ENCODE measurements at places on chromosomes 7 and 10. TPM values are rescaled to one million over a fixed set of nuclear protein-coding genes. Genes with fewer than 3 reads are reported as not detected.

- peaks cover 8% of the 10 kb centered on the region for H3K36me3 ChIP-seq
- no peak overlapping the region for H3K27ac ChIP-seq
- peaks cover 14% of the 10 kb centered on the region for H3K4me1 ChIP-seq
- no peak for DNase-seq
These were observed 1.1 kb downstream of the ADRA2A start for GRCh38 chr10:111077785-111078504.

DNA sequence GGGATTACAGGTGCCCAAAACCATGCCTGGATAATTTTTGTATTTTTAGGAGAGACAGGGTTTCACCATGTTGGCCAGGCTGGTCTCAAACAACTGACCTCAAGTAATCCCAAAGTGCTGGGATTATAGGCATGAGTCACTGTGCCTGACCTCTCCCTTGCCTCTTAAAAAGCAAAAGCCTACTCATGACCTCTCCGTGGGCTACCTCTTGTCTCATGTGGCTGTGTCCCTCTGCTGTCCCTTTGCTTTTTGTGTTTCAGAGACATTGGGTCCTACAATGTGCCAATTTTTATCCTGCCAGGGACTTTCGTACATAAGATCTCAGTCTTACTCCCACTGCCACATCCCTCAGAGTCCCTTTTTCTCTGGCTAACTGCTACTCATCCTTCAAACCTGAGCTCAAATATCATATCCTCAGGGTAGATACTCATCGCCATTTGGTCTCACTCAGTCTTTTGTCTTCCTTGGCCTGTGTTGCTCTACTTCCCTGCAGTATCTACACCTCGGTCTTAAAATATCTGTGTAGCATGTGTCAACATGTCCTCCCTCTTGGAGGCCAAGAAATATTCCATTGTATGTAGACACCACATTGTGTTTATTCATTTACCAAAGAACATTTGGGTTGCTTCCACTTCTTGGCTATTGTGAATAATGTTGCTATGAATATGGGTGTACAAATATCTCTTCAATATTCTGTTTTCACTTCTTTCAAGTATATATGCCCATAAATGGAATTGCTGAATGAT lies 465.0 kb upstream of the KLF6 start:
- DNase-seq = no peak
- H3K4me1 ChIP-seq = peaks cover 7% of the 10 kb centered on the region
- H3K4me3 ChIP-seq = no peak overlapping the region
- H3K27ac ChIP-seq = no peak overlapping the region
- no peaks in the 10 kb centered on the region for H3K27me3 ChIP-seq

DNA sequence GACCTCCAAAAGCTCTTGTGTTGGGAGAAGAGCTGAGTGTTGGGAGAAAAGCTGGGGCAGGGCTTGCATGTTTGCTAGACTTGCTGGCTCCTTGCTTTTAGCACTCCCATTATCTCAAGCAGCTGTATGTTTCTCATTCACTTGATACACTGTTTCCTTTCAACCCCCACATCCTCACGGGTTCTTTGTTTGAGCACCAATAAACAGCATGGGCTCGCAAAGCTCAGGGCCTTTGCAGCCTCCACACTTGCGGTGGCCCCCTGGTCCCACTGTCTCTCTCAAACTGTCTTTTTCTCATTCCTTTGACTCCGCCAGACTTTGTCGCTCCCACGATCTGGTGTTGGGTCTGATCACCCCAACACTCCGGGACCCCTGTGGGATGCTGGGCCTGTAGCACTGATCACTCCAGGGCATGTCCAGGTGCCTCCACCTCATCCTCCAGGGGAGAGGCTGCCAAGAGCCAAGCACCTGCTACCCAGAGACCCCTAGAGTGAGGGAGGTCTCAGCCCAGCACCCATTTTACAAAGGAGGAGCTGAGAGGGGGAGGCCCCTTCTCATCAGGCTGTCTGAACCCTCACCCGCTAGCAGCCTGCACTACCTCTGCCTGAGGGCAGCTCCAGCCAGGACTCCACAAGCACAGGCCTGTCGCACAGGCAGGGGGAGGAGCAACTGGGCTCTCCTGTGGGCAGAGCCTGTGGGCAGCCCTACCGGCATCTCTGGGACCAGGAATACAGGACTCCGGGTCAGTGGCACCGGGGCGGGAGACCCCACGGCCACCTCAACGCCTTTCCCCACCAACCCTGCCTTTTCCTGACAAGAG lies 49.1 kb upstream of the MSMB start:
- no peak for DNase-seq
- no peaks in the 10 kb centered on the region for H3K36me3 ChIP-seq
- H3K27ac ChIP-seq = peak overlapping the region; percentile 59
- no peak overlapping the region for H3K4me3 ChIP-seq
- peaks cover 16% of the 10 kb centered on the region for H3K4me1 ChIP-seq
- peaks cover 2% of the 10 kb centered on the region for H3K27me3 ChIP-seq

GDF2 gene
- not detected for total RNA-seq

DNA sequence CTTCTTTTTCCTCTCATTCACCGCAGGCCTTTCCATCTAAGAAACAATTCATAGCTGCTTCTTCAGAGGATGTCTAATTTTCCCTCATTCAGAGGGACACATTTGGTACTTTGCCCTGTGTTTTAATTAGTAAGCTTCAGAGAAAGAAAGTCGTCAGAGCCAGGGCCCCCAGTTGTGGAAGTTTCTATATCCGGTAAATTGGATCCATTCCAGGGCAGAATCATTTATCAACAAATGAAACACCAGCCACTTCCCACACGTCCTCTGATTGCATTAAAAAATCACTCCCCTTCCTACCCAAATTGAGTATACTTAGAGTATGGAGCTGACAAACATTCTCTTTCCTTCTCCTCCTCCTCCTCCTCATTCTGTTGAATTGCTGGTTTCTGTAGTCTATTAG lies 205.8 kb upstream of the HDAC9 start:
- peaks cover 5% of the 10 kb centered on the region for H3K27me3 ChIP-seq
- DNase-seq = no peak
- H3K36me3 ChIP-seq = no peaks in the 10 kb centered on the region
- no peak overlapping the region for H3K4me3 ChIP-seq
- H3K27ac ChIP-seq = no peak overlapping the region

MNX1 gene
- total RNA-seq = 14.9 TPM

- no peak overlapping the region for H3K4me3 ChIP-seq
- peaks cover 29% of the 10 kb centered on the region for H3K4me1 ChIP-seq
- peaks cover 18% of the 10 kb centered on the region for H3K36me3 ChIP-seq
- H3K27me3 ChIP-seq = no peaks in the 10 kb centered on the region
- H3K27ac ChIP-seq = no peak overlapping the region
- no peak for DNase-seq
These were observed 5.2 kb downstream of the OPTN start for GRCh38 chr10:13105184-13105583.

ANKRD30A gene
- not detected for total RNA-seq

DNA sequence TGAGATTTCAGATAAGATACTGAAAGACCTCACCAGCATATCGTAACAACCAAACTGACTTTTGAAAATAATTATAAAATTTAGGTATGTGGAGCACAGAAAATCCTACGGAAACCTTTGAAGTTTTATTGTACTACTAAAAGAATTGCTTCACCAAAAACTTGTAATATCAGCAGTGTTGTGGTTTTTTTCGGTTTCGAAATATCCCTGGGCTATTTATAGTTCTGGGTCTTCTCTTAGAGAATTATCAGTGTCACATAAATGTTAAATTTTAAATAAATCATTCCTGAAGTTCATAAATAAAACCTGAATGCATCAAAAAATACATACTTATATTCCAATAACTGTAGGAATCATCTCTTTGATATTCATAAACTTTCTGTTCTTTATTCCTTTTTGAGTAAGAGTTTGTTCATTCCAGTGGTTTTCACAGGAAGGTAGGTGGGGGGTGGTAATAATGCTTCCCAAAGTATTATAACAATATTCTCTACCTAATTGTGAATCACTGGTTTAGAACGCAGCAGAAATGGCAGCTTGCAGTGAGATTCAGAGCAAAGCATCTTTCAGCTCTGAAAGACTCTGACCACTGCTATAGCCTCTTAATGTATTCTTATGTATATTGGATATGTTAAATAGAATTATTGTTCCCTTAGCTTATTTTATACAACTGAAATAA lies 60.2 kb downstream of the ZNF277 start:
- DNase-seq = no peak
- no peak overlapping the region for H3K4me3 ChIP-seq
- H3K4me1 ChIP-seq = peaks cover 11% of the 10 kb centered on the region
- no peaks in the 10 kb centered on the region for H3K27me3 ChIP-seq
- H3K27ac ChIP-seq = no peak overlapping the region
- no peaks in the 10 kb centered on the region for H3K36me3 ChIP-seq

RBP3 gene
- total RNA-seq = not detected

DNA sequence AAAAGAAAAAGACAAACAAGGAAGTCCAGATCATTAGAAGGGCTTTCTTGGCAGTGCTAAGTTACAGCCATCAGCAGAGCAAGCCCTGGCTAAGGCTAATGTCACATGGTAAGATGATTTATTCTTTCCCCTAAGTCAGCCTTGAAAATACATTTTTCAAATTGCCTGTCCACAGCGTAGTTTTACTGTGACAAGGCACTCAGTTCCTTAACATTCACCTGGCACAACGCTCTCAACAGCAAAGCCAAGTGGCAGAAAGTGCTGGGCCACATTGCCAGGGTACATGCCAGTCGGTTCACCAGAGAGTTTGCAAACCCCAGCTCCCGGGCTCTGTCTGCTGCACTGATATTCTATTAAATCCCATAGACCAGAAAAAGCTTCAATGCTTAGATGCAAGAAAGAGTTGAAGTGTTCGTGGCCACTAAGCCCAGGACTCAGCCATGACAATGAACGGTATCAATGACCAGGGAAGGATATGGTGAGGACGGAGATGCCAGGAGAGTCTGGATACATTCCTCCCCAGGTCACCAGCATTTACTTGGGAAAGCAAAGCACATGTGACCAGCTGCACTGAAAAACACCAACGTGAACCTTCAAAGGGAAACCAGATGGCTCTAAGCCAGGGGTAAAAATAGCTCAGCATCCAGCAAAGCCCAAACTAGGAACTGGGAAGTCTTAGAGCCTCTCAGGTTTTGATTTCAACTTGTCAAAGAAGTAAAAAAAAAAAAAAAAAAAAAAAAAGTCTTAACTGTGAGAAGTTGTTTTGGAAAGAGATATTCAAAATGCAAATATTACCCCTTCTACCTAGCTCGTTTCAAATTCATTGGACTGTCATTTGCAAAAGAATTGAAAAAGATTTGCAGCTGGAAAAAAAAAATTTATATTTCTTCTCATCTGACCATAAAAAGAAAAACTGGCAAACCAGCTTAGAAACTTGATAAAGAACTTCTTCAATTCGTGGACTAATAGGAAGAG lies 23.9 kb upstream of the MPP7 start:
- H3K4me1 ChIP-seq = peaks cover 16% of the 10 kb centered on the region

DNA sequence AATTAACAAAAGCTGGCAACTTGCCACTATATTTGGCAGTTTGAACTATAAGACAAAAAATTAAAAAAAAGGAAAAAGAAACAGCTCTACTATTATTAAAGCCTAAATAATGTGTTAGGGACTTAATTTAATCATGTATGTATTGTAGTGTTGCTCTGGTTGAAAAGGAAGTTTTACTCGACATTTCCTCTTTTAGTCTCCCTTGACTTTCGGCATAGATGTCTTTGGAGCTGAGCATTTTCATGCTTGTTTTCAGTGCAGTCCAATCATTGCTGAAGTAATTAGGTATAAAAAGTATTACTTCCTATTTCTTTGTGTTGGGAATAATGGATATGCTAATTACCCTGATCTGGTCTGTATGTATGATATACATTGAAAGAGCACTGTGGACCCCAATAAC lies 216.8 kb upstream of the KLF6 start:
- H3K4me3 ChIP-seq = no peak overlapping the region
- no peaks in the 10 kb centered on the region for H3K36me3 ChIP-seq
- DNase-seq = no peak

DNA sequence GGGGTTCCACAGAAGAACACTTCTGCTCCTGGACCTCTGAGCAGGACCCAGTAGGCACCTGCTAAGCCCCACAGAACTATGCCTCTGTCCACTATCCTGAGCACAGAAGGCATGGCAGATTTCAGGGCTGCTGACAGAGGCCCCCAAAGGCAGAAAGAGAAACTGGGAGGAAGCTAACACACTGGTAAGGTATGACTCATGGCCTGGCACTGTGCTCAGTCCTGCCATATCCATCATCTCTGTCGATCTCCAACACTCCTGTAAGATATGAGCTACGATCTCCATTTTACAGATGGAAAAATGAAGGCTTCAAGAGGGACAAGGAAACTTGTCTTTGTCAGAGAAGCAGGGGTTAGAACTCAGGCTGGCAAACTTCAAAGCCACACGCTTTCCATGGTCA lies 62.2 kb downstream of the GRID1 start:
- H3K4me1 ChIP-seq = no peaks in the 10 kb centered on the region
- H3K36me3 ChIP-seq = no peaks in the 10 kb centered on the region
- no peak for DNase-seq
- no peak overlapping the region for H3K27ac ChIP-seq
- H3K4me3 ChIP-seq = no peak overlapping the region

All from type B pancreatic cell (in vitro differentiated cells).